Forelimb muscle (tissue), 1 donor: ENCODE measurements at places on chromosomes 3 and 15. TPM values are rescaled to one million over a fixed set of nuclear protein-coding genes. Genes with fewer than 3 reads are reported as not detected.

DNA sequence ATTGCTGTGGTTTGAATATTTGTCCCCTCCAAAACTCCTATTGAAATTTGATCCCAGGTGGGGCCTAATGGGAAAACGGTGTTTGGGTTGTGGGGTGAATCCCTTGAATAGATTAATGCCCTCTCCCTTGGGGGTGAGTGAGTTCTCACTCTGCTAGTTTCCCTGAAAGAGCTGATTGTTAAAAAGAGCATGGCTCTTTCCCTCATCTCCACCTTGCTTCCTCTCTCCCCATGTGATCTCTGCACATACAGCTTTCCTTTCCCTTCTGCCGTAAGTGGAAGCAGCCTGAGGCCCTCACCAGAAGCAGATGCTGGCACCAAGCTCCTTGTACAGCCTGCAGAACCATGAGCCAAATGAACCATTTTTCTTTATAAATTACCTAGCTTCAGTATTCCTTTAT lies 394.9 kb upstream of the WNT5A start:
- no peak for DNase-seq

- no peak for DNase-seq
These were observed 886.6 kb downstream of the TBL1XR1 start for GRCh38 chr3:176310641-176311040.

DNA sequence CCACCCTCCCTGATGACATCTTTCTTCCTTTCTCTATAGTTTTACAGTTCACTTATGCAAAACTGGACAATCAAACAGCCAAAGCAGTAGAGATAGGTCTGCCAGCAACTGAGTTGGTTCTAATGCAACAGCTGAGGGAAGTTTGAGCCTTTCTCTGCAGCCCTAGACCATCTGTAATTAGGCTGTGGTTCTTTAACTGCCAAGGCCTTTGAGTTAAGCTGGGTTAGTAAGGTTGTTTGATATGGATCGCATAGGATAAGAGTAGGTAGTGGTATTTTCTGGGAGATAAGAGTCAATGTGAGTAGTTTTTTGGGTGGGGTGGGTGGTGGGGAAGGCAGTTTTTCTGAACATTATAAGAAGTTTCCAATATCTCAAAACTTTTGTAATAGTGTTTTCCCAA lies 3.0 kb downstream of the RPL39L start:
- no peak for DNase-seq

- DNase-seq, result no peak
These were observed 22.2 kb downstream of the MME start for GRCh38 chr3:155102329-155102728.

DNA sequence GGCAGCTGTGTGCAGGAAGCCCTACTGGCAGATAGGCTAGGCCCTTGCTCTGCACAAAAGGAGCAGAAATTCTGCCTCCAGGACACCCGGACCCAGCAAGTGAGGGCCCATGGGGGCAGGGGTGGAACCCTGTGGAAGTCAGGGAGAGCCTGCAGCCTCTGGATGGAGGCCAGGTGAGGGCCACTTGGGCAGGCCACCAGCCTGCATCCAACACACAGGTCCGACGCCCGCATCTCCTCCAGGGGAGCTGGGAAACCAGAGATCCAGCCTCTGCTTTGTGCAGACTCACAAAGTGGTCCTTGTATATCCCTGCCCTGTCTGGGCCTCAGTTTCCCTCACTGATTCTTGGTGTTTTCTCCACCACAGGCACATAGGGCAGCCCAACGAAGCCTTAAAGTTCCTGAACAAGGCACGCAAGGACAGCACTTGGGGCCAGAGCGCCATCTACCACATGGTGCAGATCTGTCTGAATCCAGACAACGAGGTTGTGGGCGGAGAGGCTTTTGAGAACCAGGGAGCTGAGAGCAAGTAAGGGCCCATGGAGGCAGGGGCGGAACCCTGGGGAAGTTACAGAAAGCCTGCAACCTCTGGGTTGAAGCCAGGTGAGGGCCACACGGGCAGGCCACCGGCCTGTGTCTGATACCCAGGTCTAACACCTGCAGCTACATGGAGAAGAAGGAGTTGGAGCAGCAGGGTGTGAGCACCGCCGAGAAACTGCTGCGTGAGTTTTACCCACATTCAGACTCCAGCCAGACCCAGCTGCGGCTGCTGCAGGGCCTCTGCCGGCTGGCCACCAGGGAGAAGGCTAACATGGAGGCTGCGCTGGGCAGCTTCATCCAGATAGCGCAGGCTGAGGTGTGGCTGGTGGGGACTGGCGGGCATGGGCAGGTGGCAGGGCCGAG lies 16.6 kb downstream of the CSRNP1 start:
- no peak for DNase-seq

DNA sequence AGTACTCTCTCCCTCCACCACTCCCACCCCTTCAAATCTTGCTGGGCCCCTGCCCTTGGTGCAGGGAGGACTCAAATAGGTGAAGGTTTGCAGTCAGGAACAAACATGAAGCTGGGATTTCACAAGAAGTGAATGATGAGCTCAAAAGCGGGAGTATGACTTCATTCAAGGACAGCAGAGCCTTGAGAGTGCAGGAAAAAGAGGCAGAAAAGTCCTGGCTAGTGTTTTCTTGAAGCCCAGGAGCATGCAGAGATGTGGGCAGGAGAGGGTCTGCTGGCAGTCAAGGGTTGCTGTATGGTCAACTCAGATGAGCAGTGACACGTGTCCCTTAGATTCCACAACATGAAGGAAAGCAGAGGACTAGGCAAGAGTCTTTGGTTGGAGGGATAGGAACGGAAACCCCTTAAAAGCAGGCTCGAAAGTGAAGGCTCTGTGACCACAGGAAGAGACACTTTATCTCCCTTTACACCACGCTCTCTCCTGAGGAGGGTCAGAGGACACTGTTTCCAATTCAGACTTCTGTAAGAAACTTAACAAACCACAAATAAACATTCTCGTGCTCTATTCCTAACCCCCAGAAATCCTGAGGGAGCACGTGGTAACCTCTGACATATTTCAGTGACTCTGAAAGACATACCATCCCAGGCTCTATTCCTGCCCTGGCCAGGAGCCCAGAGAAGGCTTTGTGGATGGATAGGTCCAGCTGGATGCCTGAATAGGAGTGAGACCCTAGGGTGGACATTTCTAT lies 168.0 kb upstream of the NDN start:
- no peak for DNase-seq

GRCh38 chr3:111980716-111981456 lies 2.1 kb downstream of the ABHD10 start:
- DNase-seq, result no peak

PPM1M gene
- polyA plus RNA-seq, result 13.3 TPM

FMN1 gene
- polyA plus RNA-seq, result 0.90 TPM

TNFSF10 gene
- polyA plus RNA-seq, result 9.4 TPM

MCTP2 gene
- polyA plus RNA-seq, result 0.37 TPM
